ENCODE measurements at places on chromosomes 5 and 9. TPM values are rescaled to one million over a fixed set of nuclear protein-coding genes. Genes with fewer than 3 reads are reported as not detected.

TAF11L12 gene
- not detected for total RNA-seq

EDIL3 gene
- not detected for total RNA-seq

C9orf153 gene
- 0.28 TPM for total RNA-seq

GRCh38 chr5:138979684-138980280, 104.6 kb upstream of the LRRTM2 start:
- peak; percentile 19 for DNase-seq

DNA sequence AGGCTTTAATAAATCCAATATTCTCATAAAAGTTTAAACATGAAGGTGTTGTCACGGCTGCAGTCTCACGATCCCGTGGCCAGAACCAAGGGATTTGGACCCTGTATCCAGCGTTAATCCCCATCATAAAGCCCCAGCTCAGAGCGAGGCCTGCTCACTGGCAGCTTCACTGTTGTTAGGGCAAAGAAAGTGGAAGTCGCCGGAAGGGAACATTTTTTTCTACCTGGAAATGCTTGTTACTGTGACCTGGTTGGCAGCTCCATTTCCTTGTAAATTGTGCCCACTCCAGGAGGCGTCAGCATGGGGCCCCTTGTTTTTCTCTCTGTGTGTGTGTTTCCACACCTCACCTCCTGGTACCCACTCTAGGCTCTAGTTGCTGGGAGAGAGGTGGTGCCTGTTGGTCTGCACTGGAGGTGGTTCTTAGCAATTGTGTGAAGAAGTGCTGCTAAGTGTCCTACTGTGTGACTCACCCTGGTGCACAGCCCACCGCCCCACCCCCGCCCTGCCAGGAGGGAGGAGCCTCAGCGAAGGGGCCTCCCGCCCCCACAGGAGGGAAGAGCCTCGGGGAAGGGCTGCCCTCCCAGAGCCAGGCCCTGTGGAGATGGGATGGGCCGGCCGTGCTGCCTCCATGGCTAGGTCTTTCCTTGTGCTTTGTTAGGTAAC, 105.1 kb downstream of the EHMT1 start:
- peak; percentile 26 for DNase-seq

- DNase-seq, result no peak
These were observed 42.8 kb upstream of the NKD2 start for GRCh38 chr5:965604-966344.

DNA sequence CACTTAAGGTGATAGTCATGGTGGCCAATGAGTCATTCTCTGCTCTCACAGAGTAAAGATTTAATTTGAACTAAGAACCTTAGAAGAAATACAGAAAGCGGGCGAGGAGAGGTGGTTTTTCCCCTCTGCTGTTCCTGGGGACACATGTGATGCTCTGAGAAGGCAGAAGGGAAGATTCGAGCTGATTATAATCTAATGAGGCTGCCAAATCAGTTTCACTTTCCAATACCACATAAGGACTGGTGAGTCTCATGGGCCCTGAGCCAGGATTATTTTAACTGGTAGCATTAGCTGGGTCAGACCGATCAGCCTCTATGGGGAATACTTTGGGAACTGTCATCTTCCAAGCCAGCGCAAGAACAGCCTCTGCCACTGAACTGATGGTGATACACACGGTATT, 116.5 kb downstream of the SLC1A3 start:
- no peak for DNase-seq

DNA sequence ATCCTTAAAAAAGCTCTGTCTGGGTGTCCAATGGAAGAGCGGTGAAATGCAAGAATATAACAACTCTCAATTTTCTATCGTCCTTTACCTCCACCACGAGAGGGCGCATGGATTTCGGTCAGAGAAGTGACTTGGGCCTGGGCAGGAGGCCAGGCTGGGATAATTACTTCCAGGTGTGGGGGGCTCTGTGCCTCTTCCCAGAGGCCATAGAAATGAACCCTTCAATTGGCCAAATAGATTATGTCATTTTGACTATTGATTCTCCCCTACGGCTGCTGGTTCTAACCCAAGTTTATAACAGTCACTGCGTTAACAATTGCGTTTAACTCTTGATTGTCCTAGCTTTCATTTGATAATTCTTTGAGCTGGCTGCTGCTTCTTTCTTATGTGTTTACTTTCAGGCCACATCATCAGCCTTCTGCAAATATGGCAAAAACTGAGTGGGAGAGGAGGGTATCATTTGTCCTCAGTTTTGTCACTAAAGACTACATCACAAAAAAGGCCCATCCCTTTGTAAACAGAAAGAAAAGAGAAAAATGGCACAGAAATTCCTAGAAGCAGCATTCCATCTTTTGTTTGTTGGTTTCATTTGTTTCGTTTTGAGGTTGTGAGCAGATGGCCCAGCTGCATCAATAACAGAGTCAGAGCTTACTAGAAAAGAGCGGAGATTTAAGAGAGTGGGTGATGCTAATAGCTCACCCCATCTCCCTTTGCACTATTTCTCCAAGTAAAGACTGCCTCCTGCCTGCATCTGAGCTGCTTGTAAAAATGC, 45.4 kb upstream of the ZFR start:
- DNase-seq, result peak; percentile 86

- no peak for DNase-seq
These were observed 85.7 kb upstream of the NIPBL start for GRCh38 chr5:36790847-36791246.

GRCh38 chr5:68246802-68247201, 31.2 kb downstream of the PIK3R1 start:
- no peak for DNase-seq

DNA sequence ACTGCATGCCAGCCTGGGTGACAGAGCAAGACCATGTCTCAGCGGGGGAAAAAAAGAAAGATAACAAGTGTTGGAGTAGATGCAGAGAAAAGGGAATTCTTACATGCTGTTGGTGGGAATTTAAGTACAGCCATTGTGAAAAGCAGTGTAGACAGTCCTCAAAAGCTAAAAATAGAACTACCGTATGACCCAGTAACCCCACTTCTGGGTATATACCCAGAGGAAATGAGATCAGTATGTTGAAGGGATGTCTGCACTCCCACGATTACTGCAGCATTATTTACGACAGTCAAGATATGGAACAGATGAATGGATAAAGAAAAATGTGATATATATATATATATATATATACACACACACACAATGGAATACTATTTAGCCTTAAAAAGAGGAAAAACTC, 225.3 kb upstream of the SLC24A2 start:
- no peak for DNase-seq

- no peak for DNase-seq
These were observed 487 bp downstream of the SPATA24 start for GRCh38 chr5:139403418-139403786.

DNA sequence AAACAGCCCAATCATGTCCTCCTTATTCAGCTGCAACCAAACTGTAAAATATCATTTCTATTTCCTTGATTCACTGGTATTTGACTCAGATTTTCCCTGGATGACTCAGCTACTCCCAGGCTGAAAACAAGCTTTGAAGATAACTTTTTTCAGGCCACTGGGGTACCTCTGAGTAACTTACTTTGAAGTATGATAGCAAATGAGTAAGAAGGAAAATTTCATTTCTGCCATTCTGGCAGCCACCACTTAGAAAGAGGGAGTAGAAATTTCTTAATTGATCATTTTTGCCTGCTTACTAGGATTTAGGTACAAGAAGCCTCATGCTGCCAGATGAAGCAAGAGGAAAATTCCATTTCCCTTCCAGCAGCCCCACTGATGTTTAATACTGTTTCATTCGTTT, 247.4 kb downstream of the PRELID2 start:
- no peak for DNase-seq
